ENCODE measurements at places on chromosomes 11 and 22. TPM values are rescaled to one million over a fixed set of nuclear protein-coding genes. Genes with fewer than 3 reads are reported as not detected.

DNA sequence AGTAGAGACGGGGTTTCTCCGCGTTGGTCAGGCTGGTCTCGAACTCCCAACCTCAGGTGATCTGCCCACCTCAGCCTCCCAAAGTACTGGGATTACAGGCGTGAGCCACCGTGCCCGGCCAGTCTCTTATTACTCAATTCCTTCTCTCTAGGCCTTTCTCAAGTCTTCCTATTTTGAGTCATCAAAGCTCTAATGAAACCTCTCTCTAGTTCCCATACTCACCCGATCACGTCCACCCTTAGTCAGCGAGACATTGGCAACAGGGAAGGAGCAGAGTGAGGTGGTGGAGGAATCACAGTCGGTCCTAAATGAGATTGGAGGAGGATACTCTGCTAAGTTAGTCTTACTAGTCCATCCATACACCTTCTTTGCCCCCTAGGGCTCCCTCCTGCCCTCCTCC lies 5.0 kb downstream of the BSCL2 start:
- DNase-seq: no peak

DNA sequence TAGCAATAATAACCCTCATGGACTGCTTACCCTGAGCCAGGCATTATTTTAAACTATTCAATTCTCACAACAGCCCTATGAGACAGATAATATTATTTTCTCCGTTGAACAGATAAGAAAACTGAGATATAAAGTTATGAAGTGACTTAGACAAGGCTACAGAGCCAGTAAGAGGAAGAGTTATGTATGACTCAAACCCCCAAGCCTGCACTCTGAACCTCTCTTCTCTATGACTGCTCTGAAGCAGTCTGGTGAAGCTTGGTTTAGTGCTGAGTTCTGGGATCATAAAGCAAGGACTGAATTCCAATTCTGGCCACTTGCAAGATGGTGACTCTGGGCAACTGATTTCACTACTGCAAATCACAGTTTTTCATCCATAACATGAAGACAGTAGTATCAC lies 34.5 kb downstream of the TNKS1BP1 start:
- no peak for DNase-seq

- DNase-seq: no peak
These were observed 580.6 kb upstream of the ANO5 start for GRCh38 chr11:21612326-21612725.

Gene OMP
- total RNA-seq: not detected

DNA sequence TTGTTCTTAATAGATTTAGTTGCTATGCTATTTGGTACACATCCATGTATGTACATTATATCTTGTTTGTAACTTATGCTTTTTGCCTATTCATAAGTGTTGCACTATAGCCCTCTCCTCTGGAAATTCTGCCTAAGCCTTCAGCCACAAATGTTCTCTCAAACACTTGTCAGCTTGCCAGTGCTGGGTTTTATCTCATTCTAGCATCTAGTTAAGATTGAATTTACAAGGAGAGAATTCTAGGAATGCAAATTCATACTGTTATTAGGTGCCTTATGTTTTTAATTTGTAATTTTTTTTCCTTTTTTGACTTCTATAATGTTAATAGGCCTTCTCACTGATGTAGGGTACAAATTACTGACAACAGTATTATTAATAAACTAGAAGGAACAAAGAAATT lies 14.6 kb upstream of the CTSC start:
- no peak for DNase-seq

DNA sequence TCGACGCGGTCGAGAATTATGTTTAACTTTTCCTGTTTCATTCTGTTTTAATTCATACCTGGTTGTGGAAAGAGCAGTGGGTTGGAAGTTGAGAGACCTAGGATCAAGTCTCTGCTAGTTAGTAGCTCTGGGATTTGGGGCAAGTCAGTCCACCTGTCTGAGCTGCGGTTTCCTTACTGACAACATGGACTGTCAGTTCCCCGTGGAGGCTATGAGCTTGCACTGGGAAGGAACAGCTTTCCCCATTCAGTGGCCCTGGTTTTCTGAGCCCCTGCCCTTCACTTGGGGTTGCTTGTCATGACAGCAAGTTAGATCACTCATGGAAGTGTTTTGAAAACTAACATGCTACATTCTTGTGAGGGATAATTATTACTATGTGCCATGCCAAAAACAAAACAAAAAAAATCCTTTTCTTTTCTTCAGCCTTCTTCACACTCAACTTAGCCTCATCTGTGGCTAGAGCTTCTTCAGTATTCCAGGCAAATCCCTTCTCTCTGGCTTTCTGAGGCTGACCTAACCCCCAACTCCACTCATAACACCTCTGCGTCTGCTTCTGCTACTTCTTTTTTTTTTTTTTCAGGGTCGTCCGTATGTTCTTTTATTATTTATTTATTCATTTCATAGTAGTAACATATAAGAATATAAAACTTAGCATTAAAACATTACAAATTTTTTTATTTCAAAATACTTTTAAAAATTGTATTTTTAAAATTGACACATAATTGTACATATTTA lies 43.0 kb upstream of the ZBED5 start:
- peak; percentile 70 for DNase-seq

DNA sequence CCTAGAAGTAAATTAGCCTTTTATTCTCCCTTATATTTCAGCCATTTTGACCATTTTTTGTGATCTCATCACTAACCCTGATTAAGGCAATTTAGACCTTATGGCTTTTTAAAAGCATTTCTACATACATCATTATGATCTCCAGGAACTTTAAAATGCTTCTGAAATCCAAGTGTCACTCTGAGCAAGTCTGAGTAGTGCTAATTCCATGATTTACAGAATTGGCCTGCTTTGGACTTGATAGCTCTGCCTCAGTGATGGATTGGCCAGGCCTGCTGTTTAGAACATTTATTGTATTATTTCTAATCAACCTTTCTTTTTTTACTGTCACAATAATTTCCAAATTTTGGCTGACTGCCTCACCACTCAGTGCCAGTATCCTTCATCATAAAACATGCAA lies 116.4 kb downstream of the KCNA4 start:
- no peak for DNase-seq

Gene NXPE2
- not detected for total RNA-seq

All from MCF 10A (cell line).